CD4-positive, alpha-beta T cell treated with Interleukin-17A for 4 hours (primary cell): ENCODE measurements at places on chromosomes 12 and 14.

DNA sequence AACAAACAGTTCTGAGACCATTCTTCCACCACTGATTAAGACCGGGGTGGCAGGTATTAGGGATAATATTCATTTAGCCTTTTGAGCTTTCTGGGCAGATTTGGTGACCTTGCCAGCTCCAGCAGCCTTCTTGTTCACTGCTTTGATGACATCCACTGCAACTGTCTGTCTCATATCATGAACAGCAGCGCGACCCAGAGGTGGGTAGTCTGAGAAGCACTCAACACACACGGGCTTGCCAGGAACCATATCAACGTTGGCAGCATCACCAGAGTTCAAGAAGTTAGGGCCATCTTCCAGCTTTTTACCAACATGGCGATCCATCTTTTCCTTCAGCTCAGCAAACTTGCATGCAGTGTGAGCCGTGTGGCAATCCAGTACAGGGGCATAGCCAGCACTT lies 16.9 kb downstream of the AEBP2 start:
- no peak for DNase-seq

DNA sequence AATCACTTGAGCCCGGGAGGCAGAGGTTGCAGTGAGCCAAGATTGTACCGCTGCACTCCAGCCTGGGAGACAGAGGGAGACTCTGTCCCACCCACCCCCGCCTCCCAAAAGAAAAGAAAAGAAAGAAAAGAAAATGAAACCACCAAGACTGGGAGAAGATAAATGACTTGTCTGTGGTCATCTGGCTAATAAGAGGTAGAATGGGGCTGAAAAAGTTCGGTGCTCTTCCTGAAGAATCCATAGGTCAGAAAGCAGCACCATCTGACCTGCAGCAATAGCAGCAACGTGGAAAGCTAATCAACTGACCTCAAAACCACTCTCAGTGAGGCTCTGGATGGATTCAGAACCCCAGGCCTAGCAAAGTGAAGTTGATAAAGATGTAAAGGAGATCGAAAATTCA lies 25.2 kb downstream of the SSH1 start:
- DNase-seq = no peak

GRCh38 chr14:65131301-65131701 lies 29.0 kb upstream of the MAX start:
- no peak for DNase-seq

- DNase-seq = no peak
Observed at GRCh38 chr14:20692116-20692751, 3.7 kb downstream of the ANG start.

DNA sequence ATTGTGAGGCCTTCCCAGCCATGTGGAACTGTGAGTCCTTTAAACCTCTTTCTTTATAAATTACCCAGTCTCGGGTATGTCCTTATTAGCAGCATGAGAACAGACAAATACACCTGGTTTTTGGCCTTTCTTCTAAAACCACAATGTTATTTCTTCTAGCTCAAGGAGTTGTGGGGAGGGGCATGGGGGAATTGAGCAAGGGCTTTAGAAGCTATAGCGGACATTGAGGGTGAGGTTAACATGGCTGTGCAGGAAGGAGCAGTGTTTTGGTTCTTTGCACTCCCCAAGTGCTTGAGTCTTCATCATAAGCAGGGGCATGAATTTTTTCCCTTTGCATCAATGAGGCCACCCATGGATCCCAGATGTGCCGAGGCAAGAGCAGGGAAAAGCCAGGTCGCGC lies 86.8 kb downstream of the SPRING1 start:
- no peak for DNase-seq

DNA sequence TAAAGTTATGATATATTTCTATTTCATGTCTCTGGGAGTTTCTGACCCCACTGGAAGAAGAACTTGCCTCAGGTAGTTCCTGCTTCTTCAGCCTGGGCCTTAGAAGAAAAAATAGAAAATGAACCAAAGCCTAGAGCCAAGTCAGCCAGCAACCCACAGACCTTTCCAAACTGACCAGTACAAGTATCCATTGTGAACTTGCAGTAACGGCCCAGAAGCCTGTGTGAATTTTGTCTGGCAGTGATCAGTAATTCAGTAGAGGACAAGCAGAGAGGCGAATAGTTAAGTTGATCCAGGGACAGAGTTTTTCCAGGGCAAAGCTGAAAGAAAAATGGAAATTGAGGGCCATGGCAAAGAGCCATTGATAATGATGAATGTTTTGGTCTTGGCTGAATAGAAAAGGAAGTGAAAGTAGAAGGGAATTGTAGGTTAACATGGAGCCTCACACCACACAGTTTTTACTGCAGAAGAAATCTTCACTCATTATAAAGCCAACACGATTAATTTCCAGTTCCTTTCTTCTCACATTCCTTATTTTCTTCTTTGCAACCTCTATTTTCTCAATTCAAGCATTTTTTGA lies 311.8 kb downstream of the BTG1 start:
- no peak for DNase-seq

GRCh38 chr12:1587927-1588574 lies 6.3 kb downstream of the FBXL14 start:
- no peak for DNase-seq

GRCh38 chr12:48773686-48774085 lies 15.2 kb downstream of the ADCY6 start:
- no peak for DNase-seq

GRCh38 chr14:44035707-44036106 lies 471.4 kb downstream of the FSCB start:
- no peak for DNase-seq

DNA sequence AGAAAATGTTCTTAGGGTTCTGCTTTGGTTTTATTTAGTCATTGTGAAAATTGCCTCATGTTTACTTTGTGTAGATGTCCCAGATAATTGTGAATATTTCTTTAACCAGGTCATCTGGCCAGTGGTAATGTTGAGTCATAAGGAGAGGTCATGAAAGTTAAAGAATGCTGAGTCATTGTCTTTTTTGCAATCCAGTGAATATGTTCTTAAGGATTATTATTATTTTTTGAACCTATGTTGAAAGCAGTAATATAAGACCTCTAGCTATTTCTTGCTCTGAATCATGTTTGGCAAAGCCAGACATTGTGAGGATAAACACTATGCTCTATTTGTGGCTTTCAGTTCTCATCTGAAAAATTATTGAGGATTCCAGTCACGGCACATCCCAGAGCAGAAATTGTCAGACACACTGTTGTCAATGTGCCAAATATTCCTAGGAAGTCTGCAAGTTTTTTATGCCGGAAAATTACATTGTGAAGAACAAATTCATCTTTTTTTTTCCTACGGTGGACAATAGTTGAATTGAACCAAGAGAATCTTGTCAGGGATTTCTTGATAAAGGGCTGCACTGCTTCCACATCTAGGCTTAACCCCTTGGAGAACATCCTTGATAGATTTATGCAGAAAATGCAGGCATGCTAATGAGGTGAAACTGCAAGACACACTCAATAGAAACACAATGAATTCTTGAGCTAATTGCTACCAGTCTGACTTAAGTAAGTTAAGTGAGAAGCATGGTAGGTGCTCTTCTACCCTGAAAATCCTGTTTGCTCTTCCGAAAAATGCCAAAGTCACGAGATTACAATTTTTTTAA lies 369.6 kb downstream of the ATP23 start:
- DNase-seq = no peak
